Body of pancreas (tissue), 4 donors: ENCODE measurements at places on chromosomes 3 and 15. TPM values are rescaled to one million over a fixed set of nuclear protein-coding genes. Genes with fewer than 3 reads are reported as not detected.

- H3K27me3 ChIP-seq = no peaks in the 10 kb centered on the region
- no peak overlapping the region for H3K4me3 ChIP-seq
- H3K4me1 ChIP-seq = no peaks in the 10 kb centered on the region
- H3K36me3 ChIP-seq = no peaks in the 10 kb centered on the region
- H3K27ac ChIP-seq = no peak overlapping the region
Observed at GRCh38 chr15:70240082-70240481, 142.4 kb upstream of the TLE3 start.

- no peaks in the 10 kb centered on the region for H3K36me3 ChIP-seq
- no peak overlapping the region for H3K4me3 ChIP-seq
- DNase-seq = no peak
- peaks cover 6% of the 10 kb centered on the region for H3K4me1 ChIP-seq
- no peaks in the 10 kb centered on the region for H3K27me3 ChIP-seq
Observed at GRCh38 chr3:41525303-41526064, 326.2 kb downstream of the CTNNB1 start.

DNA sequence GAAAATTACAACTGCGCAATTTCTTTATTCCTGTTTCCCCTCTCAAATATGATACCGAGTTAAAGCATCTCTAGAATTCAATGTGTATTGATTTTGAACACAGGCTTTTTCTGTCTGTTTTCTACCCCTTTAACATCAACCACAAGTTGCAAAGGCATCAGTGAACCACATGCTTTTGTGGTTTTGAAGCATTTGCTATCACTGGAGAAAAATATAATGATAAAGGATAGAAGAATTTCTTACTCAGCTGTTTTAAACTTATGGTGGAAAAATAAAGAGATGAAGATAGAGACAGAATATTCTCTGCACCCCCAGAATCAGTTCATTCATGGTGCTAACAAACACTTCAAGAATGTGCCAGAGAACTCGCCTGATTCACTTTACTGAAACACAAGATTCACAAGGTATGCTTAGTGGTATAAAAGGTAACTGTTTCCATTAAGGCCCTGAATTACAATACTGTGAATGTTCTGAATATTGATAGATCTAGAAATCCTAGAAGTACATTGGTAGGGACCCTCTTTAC lies 9.5 kb upstream of the DPPA4 start:
- H3K27ac ChIP-seq = no peak overlapping the region
- H3K27me3 ChIP-seq = no peaks in the 10 kb centered on the region
- DNase-seq = no peak
- H3K4me1 ChIP-seq = no peaks in the 10 kb centered on the region
- H3K36me3 ChIP-seq = no peaks in the 10 kb centered on the region

- no peak for DNase-seq
- no peaks in the 10 kb centered on the region for H3K27me3 ChIP-seq
- H3K4me3 ChIP-seq = no peak overlapping the region
- no peak overlapping the region for H3K27ac ChIP-seq
Observed at GRCh38 chr3:16614033-16615031, 9.1 kb upstream of the DAZL start.

DNA sequence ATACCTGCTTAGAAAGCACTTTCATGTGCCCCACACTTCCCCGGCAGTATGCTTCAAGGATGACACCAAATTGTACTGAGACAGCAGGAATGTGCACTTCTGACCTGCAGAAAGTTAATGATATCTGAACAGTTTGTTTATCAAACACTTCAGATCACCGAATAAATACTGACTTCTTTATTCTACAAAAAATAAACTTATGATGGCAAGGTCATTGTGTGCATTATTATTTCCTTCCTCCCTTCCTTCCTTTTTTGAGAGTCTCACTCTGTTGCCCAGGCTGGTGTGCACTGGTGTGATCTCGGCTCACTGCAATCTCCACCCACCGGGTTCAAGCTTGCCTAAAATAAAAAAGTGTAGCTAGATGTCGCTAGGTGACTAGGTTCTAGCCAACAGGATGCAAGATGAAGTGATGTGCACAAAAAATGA lies 80.3 kb downstream of the FAIM start:
- H3K27me3 ChIP-seq = no peaks in the 10 kb centered on the region
- no peak overlapping the region for H3K27ac ChIP-seq

- H3K4me3 ChIP-seq = no peak overlapping the region
- H3K4me1 ChIP-seq = peaks cover 41% of the 10 kb centered on the region
- no peak overlapping the region for H3K27ac ChIP-seq
- H3K36me3 ChIP-seq = no peaks in the 10 kb centered on the region
- DNase-seq = no peak
- H3K27me3 ChIP-seq = no peaks in the 10 kb centered on the region
Observed at GRCh38 chr3:72426618-72427397, 421.4 kb downstream of the SHQ1 start.

- DNase-seq = no peak
- H3K27ac ChIP-seq = no peak overlapping the region
- no peaks in the 10 kb centered on the region for H3K27me3 ChIP-seq
- H3K4me3 ChIP-seq = no peak overlapping the region
Observed at GRCh38 chr15:29917600-29918597, 95.6 kb upstream of the TJP1 start.

GRCh38 chr3:30245858-30246622 lies 360.4 kb upstream of the TGFBR2 start:
- no peak for DNase-seq
- no peak overlapping the region for H3K4me3 ChIP-seq
- no peaks in the 10 kb centered on the region for H3K4me1 ChIP-seq
- H3K27me3 ChIP-seq = no peaks in the 10 kb centered on the region
- H3K36me3 ChIP-seq = no peaks in the 10 kb centered on the region

GRCh38 chr3:123961508-123961856 lies 453 bp upstream of the CCDC14 start:
- no peaks in the 10 kb centered on the region for H3K36me3 ChIP-seq
- no peaks in the 10 kb centered on the region for H3K27me3 ChIP-seq
- DNase-seq = no peak
- H3K27ac ChIP-seq = peak overlapping the region; percentile 52
- H3K4me1 ChIP-seq = peaks cover 5% of the 10 kb centered on the region

DNA sequence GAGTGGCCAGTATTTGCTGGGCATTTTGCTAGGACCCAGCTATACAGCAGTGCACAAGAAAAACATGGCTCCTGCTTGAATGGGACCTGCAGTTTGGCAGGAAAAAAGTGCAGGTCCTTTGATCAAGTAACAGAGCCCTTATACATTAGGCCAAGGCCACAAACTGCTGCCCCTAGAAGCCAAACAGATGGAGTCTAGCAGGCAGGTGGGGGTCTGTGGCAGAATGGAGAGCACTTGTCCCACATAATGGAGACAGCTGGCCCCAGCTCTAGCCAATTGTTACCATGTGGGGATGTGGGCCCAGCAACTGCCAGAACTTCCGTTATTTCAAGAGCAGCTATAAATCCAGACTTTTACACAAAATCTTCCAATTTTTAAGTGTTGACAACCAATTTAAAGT lies 79.3 kb downstream of the SHQ1 start:
- no peak for DNase-seq
- H3K27ac ChIP-seq = no peak overlapping the region
- H3K36me3 ChIP-seq = no peaks in the 10 kb centered on the region
- H3K27me3 ChIP-seq = no peaks in the 10 kb centered on the region
- no peak overlapping the region for H3K4me3 ChIP-seq
- H3K4me1 ChIP-seq = no peaks in the 10 kb centered on the region

- no peak overlapping the region for H3K4me3 ChIP-seq
- DNase-seq = no peak
- no peaks in the 10 kb centered on the region for H3K36me3 ChIP-seq
- no peaks in the 10 kb centered on the region for H3K27me3 ChIP-seq
- H3K27ac ChIP-seq = no peak overlapping the region
Observed at GRCh38 chr3:128550471-128551126, 57.6 kb upstream of the GATA2 start.

DNA sequence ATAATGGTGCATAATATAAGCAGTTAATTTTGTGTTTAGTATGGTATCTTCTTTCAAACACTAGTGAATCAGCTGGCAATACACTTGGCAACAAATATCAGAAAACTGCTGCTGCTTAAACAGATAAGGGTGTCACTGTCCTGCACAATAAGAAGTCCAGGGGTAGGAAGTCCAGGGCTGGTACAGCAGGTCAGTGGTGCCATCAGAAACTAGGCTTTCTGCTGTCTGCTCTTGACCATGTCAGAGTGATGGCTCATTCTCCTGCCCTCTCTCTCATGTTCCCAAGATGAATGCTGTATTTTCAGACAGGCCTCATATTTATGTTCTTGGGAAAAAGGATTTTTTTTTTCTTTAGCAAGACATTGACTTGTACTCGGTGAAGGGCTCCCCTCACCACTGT lies 9.2 kb upstream of the GRK7 start:
- no peaks in the 10 kb centered on the region for H3K36me3 ChIP-seq
- H3K4me3 ChIP-seq = no peak overlapping the region
- H3K4me1 ChIP-seq = no peaks in the 10 kb centered on the region
- no peaks in the 10 kb centered on the region for H3K27me3 ChIP-seq

DNA sequence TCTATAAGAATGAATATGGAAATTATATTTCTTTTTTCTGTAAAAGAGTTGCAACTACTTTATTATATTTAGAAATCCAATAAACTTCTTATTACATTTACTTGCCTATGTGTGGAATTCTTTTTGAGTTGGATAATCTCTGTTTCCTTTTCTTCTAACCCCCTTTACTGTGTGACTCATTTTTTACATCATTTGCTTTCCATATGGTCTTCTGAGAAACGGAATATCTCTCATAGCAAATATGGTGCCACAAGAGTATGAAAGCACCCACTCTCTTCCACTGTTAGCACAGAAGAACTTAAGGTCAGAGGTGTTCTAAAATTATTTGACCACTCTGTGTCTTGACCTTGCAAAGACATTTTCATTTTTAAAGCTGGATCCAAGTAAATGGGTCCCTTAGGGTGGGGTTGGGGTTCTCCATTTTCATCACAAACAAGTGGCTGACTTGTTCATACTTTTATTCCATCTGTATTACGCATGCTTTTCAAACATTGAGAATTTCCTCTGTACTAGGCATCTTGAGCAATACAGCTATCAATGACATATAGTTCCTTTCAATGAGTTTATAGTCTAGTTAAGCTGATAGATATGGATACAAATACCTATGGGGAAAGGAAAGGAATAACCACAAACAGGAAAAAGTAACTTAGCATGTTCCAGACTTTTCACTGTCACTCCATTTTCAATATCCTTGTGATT lies 281.1 kb upstream of the TPRG1 start:
- H3K27me3 ChIP-seq = no peaks in the 10 kb centered on the region
- DNase-seq = no peak
- no peak overlapping the region for H3K27ac ChIP-seq
- H3K4me3 ChIP-seq = no peak overlapping the region
- no peaks in the 10 kb centered on the region for H3K4me1 ChIP-seq
- no peaks in the 10 kb centered on the region for H3K36me3 ChIP-seq

GRCh38 chr15:63501256-63502089 lies 2.9 kb upstream of the USP3 start:
- H3K27me3 ChIP-seq = no peaks in the 10 kb centered on the region
- H3K4me3 ChIP-seq = no peak overlapping the region
- DNase-seq = peak; percentile 83
- peak overlapping the region; percentile 98 for H3K27ac ChIP-seq
- H3K36me3 ChIP-seq = no peaks in the 10 kb centered on the region
- H3K4me1 ChIP-seq = peaks cover 42% of the 10 kb centered on the region

DNA sequence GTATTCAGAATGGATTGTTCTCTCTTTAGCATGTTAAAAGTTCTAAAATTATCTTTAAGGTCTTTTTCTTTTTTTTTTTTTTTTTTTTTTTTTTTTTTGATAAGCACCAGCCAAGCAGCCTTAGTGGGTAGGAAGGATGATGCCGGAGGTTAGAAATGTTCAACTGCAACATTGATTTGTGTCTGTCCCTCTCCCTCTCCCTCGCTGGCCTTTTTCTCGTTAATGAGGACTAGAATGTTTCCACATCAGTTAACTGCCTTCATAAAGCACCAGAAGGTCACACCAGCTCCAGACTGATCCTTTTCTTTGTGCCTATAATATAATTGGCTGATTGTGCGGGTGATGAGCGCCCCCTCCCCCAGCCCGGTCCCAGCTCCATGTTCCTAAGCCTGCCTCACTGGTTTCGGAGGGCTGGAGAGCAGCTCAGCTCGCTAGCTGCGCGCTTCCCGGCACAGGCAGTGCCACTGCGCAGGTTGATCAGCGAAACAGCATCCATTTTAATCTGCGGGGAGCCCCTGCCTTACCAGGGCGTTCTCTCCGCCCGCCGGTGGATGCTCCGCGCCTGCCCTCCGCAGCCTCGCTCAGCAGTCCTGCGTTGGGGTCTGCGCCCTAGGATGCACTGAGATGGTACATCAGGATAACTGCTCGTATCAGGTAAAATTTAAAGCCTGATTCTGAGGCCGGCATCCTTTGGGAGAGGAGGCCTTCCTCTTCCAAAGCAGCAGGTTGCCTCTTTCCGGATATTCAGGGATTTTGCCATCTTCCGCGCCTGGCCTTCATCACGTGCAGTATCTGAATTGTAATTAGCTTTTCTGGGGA lies 148.9 kb upstream of the IL12A start:
- no peak within 1 kb of the TSS for H3K27ac ChIP-seq
- no peaks in the 10 kb centered on the region for H3K27me3 ChIP-seq
- no peaks in the 10 kb centered on the region for H3K4me1 ChIP-seq
- H3K36me3 ChIP-seq = no peaks in the 10 kb centered on the region
- no peak within 1 kb of the TSS for H3K4me3 ChIP-seq
- peak; percentile 11 for DNase-seq

DNA sequence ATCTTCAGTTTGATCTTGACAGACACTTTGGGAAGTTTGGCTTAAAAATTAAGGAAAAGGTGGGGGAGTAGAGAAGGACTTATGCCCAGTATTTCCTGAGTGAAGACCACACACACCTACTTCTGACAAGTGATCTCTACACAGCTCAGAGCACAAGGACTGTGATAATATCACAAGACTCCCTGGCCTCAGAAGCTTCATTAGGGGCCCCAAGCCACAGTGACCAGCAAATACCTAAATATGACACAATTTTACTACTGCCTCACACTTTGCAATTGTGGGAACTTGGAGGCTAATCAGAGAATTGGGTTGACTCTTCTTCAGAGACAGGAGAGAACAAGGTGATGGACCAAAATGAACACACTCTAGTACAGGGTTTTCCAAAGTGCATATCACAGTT lies 2.6 kb downstream of the ILDR1 start:
- no peaks in the 10 kb centered on the region for H3K36me3 ChIP-seq
- H3K27ac ChIP-seq = no peak overlapping the region
- peaks cover 11% of the 10 kb centered on the region for H3K4me1 ChIP-seq
- DNase-seq = no peak

GRCh38 chr3:128784232-128784631 lies 58.2 kb downstream of the RAB7A start:
- no peaks in the 10 kb centered on the region for H3K27me3 ChIP-seq
- DNase-seq = no peak
- H3K36me3 ChIP-seq = no peaks in the 10 kb centered on the region
- H3K4me3 ChIP-seq = no peak overlapping the region
- no peak overlapping the region for H3K27ac ChIP-seq
- peaks cover 25% of the 10 kb centered on the region for H3K4me1 ChIP-seq

- no peaks in the 10 kb centered on the region for H3K27me3 ChIP-seq
- DNase-seq = no peak
- H3K4me3 ChIP-seq = no peak overlapping the region
- H3K36me3 ChIP-seq = no peaks in the 10 kb centered on the region
Observed at GRCh38 chr15:51856714-51857380, 27.4 kb downstream of the TMOD3 start.

The XCR1 gene
- not detected for total RNA-seq

The POPDC2 gene
- 0.78 TPM for total RNA-seq

The ADAMTS9 gene
- 54.7 TPM for total RNA-seq

The FMN1 gene
- total RNA-seq = 17.1 TPM

The SLTM gene
- 95.3 TPM for total RNA-seq

The AGTR1 gene
- 11.2 TPM for total RNA-seq

The TTLL3 gene
- total RNA-seq = 24.1 TPM

The FBXW12 gene
- total RNA-seq = 3.4 TPM

The GOLGA6L1 gene
- not detected for total RNA-seq

The RAB6B gene
- 2.6 TPM for total RNA-seq

The TMC3 gene
- not detected for total RNA-seq

The TNFSF10 gene
- 27.5 TPM for total RNA-seq

The TNIK gene
- total RNA-seq = 7.6 TPM

The ABI3BP gene
- total RNA-seq = 19.8 TPM

The ANKRD34C gene
- total RNA-seq = under 0.01 TPM

The ADAMTSL3 gene
- 10.2 TPM for total RNA-seq

The CNOT10 gene
- 22.1 TPM for total RNA-seq

The JMJD7 gene
- total RNA-seq = 2.0 TPM
